Liver (tissue), 10 donors: ENCODE measurements at places on chromosomes 4 and X.

DNA sequence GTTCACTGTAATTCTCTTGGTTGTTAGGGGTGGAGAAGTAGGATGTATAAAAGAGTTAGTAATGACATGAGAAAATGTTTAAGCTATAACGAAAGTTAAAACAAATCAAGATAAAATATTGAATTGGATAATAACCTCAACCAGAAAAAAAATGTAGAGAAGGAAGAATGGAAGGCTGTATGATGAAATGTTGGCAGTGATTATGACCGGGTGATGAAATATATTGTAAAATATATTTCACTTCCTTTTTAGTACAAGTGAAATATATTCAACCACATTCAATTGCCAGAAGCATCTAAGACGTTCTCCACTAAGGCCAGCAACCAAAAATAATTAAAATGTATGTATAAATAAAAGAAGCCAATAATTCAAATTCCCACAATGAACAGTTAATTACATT is 309.3 kb upstream of the FGF13 start:
- DNase-seq: no peak

DNA sequence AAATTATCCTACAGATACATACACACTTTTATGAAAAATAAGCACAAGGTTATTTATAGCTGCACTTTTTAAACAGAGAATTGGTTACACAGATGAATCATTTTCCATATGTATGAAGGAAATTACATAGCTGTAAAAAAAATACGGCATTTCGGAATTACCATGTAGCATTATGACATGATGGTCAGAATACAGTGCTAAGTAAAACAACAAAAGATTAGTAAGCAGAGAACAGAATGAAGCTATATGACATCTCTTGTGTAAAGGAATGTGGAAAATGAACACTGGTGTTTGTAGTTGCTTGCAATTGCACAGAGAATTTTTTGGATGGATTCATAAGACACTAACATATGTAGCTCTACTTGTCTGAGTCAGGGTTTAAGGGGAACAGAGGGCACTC is 1222.0 kb upstream of the PRKX start:
- DNase-seq: no peak

- DNase-seq: no peak
These were observed 682.2 kb upstream of the AMOT start for GRCh38 chrX:113522814-113523213.

GRCh38 chrX:137366018-137366633 is 199.8 kb upstream of the ZIC3 start:
- no peak for DNase-seq

GRCh38 chr4:24614881-24615280 is 30.5 kb upstream of the DHX15 start:
- no peak for DNase-seq

DNA sequence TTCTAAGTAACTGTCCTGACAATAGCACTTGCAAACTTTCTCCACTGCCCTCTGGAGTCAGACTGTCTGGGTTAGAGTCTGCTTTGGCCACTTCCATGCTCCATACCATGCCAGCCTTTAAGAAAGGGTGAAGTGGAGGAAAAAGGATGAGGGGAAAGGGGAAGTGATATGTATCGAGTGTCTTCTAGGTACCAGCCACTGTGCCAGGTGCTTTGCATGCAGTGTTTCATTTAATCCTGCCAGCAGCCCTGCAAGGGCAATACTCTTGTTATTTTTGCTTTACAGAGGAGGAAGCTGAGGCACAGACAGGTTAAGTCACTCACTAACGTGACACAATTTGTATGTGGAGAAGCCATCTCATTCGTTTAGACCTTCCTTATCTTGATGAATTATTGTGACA is 55.6 kb downstream of the RTL9 start:
- DNase-seq: no peak

GRCh38 chrX:15674514-15674840 is 9.9 kb upstream of the CLTRN start:
- no peak for DNase-seq

GRCh38 chr4:94160774-94161173 is 46.9 kb upstream of the SMARCAD1 start:
- no peak for DNase-seq

- no peak for DNase-seq
These were observed 36.9 kb downstream of the GABRA4 start for GRCh38 chr4:46956451-46956850.

GRCh38 chrX:68433155-68433980 is at the start of gene OPHN1:
TSS of gene OPHN1 (minus strand) at chrX:68433495. CDS start at chrX:68433020, 475 bp downstream.
- DNase-seq: peak; percentile 41

- DNase-seq: no peak
These were observed 32.5 kb upstream of the TLR2 start for GRCh38 chr4:153651587-153651986.

- DNase-seq: no peak
These were observed 152.2 kb downstream of the NHS start for GRCh38 chrX:17527135-17527701.

- DNase-seq: no peak
These were observed 51.6 kb downstream of the RTL5 start for GRCh38 chrX:72080150-72080549.

GRCh38 chrX:16528620-16529019 is 121.3 kb upstream of the S100G start:
- no peak for DNase-seq

DNA sequence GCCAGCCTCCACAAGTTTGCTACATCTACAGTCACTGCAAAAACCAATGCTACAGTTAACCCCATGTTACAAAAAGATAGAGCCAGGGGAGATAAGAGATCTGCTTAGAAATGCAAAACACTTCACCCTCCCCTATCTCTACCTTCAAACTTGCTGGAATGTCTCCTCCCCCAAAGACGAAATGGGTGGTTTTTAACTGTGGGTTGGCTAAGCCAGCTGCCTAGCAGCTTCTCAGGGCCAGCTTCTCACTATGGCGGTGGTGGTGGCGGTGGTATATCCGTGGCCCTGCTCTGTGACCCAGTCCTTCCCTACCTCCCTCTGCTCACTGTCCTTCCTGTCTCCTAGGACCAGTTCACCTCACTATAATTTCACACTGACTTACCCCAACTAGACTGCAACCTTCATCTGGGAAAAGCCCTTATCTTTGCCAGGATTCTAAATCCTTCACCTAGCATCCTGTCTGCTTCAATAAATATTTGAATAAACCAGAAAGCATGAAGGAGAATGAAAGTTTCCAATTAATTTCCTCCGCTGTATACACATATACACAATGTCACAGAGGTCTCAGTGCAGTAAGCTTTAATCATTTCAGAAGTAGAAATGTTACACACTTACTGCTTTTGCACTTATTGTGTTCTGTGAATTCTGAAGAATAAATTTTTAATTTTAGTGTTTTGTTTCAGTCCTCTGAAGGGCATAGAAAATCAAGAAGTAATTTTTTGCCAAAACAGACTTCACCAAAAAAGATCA is 46.3 kb downstream of the SH3KBP1 start:
- no peak for DNase-seq

DNA sequence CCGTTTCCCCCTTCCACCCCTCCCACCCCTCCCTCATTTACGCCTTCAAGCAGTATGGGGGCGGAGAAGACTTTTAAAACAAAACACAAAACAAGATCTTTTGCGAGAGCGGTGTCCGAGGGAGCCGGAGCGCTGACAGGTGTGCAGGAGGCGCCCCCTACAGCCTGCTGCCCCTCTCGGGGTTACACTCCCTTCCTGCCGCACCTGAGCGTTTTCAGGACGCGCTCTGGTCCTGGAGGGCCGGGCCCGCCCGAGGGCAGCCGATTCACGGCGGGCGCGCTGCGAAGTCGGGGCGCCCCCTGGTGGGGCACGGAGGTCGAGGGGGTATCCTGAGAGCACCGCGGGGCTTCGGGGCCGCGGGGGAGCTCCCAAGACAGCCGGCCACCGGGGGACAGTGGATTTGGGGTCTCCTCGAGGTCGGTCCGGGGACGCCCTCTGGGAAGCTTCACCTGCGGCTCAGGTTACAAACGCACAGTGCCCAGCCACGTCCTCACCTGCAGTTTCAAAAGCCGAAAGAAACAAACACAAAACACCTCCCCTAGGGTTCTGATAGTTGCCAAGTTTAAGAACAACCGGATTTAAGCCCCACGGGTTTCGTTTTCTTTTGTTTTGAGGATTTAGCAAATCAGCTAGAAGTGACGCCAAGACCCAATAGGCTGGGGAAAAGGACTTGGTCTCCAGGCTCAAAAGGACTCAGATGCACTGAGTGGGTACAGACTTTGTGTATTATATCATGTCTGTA is 8.0 kb upstream of the NEUROG2 start:
- peak; percentile 72 for DNase-seq

DNA sequence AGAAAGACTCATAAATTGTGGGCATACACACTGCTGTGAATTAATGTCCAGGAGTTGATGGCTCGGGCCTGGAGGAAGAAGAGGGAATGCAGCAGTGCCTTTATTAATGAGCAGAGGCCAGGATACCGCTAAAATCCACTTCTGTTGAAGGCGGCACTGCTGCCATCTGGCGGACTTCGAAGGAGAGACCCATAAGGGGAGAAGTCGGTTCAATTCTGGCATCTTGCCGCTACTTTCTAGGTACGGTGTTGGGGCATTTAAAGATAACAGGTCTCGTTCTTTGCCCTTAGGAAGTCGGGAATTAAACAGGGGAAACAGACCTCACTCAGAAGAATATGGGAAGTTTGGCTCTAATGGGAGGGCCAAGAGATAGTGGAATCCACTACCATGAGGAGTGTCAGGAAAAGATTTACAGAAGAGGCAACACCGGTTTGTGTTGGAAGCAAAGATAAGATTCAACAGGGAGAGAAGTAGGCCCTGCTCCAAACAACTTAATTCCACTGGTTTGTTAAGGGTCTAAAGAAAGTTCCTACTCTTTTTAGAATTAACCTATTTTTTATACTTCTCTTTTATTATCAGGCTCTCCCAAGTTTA is 133.6 kb upstream of the GIMD1 start:
- DNase-seq: peak; percentile 59

DNA sequence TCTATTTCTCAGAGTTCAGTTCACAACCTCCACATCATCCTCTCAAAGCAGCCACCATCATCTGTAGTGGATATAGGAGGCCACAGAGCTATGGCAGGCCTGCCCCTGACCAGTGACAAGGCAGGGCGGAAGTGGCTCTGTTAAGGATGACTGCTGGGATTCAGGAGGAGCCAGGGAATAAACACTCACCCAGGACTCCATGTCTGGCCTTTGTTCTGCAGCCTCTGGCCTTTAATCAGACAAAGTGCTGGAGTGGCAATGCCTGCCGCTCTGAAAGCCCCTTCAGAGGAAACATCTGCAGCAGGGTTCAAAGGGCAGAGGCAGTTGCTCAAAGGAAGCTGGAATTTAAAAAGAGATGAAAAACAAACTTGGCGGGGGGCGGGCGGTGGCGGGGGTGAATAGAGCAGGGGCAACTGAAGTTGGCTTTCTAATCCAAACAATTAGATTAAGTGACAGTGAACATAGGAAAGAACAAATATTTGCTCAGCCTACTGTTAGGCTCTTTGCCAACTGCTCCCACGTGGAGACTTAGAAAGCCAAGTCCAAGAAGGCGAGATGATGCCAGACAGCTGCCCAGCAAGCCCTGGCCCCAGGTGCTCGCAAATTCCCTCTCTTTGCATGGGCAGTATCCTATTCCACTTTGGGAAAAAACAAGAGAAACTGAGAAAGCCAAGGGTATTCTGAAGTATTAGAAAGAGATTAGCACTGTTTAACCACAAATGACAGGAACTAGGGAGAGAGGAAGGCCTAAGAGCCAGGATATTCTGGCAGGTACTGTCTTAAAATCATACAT is 5.5 kb downstream of the MPP1 start:
- DNase-seq: no peak

- DNase-seq: no peak
These were observed 95.1 kb downstream of the USP9X start for GRCh38 chrX:41180194-41180908.
